ENCODE measurements at places on chromosomes 3 and 15.

GRCh38 chr3:189186101-189186500 is 14.3 kb downstream of the TPRG1 start:
- DNase-seq, result no peak

- DNase-seq, result no peak
These were observed 43.9 kb downstream of the CDAN1 start for GRCh38 chr15:42692997-42693396.

GRCh38 chr15:83959477-83959876 is 276.1 kb upstream of the GOLGA6L4 start:
- DNase-seq, result no peak

GRCh38 chr3:120473896-120474675 is 23.3 kb upstream of the FSTL1 start:
- DNase-seq, result no peak

GRCh38 chr3:101900316-101900715 is 51.0 kb downstream of the NFKBIZ start:
- no peak for DNase-seq

DNA sequence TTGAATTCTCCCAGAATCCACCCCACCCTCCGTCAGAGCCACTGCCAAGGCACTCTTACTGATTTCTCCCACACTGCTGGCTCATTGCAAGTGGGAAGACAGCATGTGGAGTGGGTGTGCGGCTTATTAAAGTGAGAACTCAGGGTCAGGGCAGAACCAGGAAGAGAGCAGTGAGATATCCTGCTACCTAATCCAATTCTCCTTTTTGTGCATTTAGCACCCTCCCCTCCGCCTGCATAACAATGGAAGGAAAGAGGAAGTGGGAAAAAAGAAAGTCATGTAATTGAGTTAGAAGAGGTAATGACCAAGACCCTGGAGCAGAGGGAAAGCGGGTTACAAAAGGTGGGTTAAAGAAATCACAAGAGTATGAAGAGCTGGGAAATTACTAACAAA is 27.8 kb upstream of the PIK3CB start:
- DNase-seq, result no peak

GRCh38 chr3:38640661-38641452 is 8.6 kb downstream of the SCN5A start:
- DNase-seq, result no peak

- no peak for DNase-seq
These were observed 141.0 kb upstream of the ARHGEF26 start for GRCh38 chr3:153980252-153980590.

DNA sequence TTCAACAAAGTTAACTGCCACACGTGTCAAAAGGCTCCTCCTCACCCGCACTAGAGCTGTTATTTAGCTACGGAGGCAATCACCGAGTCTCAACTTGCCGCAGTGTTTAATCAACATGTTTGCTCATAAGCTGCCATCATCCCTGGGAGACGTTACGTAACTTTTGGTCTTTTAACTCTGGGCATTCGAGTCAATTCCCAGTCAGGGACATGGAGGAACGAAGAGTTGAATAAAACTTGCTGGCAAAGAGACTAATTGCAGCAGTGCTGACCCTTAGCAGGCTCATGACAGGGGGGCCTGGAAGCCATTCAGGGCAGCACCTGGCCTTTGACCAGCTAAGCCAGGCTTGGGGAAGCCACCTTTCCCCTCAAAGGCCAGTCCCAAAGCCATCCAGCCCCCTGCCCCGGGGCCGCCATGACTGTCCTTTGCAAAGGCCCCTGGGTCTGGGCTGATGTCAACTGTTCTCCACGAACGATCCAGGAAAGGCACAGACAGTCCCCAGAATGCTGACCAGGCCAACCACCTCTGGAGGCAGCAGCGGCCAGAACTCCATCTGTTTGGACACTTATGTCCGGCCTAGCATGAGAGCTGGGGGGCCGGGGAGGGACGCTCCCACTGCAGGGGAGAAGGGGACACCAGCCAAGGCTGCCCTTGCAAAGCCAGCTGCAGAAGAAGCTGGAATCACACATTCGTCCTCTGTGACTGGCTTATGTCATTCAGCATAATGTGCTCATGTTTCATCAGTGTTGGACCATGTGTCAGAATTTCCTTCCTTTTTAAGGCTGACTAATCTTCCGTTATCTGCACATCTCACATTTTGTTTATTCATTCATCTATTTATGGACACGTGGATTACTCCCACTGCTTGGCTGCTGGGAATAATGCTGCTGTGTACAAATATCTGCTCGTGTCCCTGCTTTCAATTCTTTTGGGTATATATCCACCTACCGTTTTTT is 43.7 kb downstream of the PCSK6 start:
- no peak for DNase-seq

DNA sequence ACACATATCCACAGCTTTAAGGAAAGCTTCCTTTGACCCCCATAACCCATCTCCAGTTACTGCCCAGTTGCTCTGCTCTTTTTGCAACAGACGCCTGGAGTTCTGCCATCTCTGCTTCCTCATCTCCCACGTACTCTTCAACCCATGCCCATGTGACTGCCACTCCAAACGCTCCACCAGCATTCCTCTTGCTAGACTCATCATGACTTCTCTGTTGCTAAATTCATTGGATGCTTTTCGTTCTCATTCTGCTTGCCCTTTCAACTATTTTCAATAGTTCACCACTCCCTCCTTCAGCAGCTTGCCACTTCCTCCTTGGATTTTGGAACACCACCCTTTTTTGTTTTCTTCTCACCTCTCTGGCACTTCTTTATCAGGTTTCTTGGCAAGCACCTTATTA is 2.7 kb upstream of the KNSTRN start:
- no peak for DNase-seq

- DNase-seq, result no peak
These were observed 315.0 kb downstream of the OXSM start for GRCh38 chr3:26104851-26105251.

DNA sequence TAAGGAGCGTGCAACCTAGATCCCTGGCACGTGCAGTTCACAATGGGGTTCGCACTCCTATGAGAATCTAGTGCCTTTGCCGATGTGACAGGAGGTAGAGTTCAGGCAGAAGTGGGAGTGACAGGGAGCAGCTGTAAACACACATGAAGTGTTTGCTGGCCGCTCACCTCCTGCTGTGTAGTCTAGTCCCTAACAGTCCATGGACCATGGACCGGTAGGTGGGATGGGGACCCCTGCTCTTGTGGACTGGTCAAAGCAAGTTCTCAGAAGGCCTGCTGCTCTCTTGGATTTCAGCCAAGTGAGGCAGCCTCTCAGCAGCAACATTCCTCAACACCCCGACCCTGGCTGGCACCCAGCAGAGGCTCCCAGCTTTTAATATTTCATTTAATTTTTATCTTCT is 58.2 kb upstream of the SNRPA1 start:
- DNase-seq, result no peak

GRCh38 chr3:127693336-127693843 is 20.6 kb downstream of the ABTB1 start:
- DNase-seq, result no peak

DNA sequence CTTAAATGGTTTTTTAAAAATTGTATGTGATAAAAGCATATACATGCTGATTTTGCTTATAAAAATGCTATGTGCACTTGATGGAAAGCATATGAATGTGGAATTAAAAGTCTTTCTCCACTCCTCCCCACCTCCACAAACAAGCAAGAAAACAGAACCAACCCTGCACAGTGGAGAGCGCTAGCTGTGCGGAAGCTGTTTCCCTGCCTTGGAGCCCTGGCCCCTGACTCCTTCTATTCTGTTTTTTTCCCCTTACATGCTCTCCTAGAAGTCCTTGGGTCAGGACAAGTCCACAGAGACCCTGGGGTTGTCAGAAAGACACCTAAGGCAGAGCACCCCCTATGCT is 64.2 kb downstream of the BOC start:
- DNase-seq, result no peak

- DNase-seq, result no peak
These were observed 14.8 kb downstream of the CYP1A2 start for GRCh38 chr15:74763416-74763815.

GRCh38 chr3:107833722-107834416 is 257.0 kb downstream of the CD47 start:
- DNase-seq, result no peak

DNA sequence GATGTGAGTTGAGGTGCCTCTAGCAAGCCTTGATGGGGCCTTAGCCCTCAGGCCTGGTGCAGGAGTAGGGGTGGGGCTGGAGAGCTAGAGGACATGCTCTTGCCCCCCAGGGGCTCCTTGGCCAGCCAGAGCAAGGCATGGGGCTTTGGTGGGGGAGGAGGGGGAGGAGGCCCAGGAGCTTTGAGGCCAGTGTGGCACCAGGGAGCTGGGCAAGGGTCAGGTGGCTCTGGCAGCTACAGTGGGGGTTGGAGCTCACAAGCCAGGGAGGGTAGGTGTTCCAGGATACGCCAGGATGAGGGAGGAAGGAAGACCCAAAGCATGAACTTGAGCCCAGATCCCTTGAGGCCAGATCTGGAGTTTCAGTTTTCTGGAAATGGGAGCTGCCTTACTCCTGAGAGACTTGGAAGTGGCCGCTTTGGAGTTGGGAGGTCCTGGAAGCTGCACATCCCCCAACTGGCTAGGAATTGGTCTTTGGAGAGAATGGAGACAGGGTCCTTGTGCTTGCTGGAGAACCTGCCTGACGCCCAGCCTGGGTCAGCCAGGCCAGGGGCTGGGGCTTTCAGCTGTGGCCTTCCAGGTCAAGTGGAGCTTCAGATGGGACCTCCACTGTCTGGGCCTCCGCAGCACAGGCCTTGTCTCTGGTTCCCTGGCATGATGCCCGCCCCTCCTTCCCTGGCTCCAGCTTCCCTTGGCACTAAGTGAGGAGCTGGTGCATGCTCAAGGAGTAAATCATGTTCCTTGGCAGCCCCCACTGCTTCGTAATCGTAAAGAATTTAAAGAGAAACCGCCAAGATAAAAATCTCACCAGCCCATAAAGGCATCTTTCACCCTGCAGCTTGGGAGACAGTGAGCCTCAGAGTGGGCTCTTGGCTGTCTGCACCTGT is 8.7 kb downstream of the SEMA3F start:
- DNase-seq, result no peak

DNA sequence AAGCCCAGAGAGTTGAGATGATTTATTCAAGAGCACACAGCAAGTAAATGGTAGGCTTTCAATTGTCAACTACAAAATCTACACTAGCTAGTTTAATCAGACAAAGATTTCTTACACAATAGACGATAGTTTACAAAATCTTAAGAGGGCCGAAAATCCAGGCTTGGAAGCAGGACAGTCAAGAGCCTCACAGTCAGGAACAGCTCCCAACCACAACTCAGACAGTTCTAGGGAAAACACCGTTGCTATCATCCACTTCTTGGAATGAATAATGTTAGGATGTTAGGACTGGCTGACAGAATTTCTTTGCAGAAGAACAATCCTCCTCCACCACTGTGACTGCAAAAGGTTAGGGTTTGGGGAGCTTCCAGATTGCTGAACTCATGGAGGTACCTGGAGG is 290.8 kb upstream of the ZPLD1 start:
- DNase-seq, result no peak

GRCh38 chr15:69036826-69037225 is 22.3 kb downstream of the NOX5 start:
- no peak for DNase-seq

DNA sequence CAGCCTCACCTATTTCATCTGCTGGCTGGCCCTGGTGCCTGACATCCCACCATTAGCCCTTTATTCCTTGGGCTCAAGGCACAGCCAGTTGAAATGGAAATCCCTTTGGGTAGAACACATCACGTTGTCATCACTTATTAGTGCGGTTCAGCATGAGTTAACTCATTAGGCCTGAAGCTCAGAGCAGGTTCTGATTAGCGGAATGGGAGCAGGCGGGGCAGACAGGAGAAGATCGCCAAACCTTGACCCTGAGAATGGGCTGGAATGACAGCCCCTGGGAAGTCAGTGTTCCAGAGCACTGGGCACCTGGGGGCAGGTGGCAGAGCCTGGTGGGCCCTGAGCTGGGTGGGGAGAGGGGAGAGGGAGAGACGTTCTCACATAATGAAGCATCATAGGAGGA is 5.8 kb downstream of the ITGA11 start:
- DNase-seq, result no peak

DNA sequence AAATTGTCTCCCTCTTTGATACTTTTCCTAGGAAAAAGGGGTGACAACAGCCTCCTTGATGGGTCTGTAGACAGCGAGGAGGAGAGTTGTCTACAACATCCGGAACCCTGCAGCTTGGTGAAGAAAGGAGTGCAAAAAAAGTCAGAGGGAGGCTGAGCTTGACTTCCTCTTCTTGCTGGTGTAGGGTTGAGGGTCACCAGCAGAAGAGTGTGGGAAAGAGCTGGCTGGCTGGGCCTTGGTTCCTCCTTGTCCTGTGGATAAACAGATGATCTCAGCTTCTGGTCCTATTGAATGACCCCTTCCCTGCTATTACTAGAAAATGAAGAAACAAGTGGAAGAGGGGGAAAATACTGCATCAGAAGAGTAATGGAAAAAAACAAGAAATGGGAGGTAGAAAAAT is 20.4 kb downstream of the SLC7A14 start:
- no peak for DNase-seq

- no peak for DNase-seq
These were observed 152.1 kb downstream of the NEK10 start for GRCh38 chr3:27216955-27217552.

DNA sequence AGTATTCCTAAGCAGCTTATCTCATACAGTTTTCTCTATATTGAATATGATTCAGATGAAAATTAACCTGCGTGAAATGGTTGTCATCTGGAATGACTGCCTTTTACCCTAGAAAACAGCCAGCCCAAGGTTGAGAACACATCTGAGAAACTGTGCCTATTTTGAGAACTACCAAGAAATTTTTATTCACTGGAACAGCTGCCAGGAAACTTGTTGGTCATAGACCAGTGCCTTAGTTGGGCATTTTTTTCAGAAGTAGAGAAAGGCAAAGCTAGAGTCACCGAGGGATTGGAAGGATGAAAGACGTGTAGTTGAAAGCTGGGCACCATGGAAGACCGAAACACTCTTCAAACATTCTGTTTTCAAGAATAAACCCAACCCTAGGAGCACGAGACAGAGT is 277.1 kb downstream of the LPP start:
- DNase-seq, result no peak

DNA sequence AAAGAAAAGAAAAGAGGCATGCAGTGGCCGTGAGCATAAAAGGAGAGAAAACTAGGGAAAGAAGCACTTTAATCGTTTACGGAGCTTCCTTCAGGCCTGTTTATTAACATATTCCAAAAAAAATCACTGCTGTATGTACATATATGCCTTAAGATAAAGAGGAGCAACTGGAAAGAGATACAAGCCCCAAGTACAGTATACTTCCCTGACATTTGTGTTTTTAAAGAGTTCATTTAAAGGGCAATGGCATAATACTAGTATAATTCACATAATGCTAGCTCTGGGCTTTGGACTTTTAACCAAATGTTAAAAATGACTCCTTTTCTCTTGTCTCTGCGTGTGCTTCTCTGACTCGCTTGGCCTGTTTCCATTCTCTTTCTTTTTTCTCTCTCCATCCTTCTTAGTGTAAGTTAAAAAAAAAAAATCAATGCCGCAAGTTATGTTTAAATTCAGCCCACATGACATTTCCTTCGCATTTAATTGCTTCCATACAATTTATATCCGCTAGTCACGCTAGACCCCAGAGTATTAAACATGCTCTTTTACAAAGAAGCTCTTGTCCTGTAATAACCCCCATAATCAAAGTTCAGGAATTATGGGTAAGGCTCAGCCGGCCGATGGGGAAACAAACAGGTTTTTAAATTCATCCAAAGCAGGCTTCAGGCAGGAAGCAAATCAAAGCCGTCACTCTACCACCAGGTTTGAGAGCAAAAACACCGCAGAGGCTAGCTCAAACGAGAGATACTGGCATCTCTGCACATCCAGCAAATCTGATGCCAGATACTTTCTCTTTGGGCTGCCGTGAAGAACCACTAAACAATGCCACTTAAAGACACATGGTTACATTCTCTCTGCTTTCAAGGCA is 19.4 kb downstream of the WWTR1 start:
- DNase-seq, result no peak

Data from stimulated activated CD8-positive, alpha-beta memory T cell treated with anti-CD3 and anti-CD28 coated beads, Interleukin-4, amount 100 ng/mL, for 1 hour (primary cell).